ENCODE measurements at places on chromosomes 5 and 9.

DNA sequence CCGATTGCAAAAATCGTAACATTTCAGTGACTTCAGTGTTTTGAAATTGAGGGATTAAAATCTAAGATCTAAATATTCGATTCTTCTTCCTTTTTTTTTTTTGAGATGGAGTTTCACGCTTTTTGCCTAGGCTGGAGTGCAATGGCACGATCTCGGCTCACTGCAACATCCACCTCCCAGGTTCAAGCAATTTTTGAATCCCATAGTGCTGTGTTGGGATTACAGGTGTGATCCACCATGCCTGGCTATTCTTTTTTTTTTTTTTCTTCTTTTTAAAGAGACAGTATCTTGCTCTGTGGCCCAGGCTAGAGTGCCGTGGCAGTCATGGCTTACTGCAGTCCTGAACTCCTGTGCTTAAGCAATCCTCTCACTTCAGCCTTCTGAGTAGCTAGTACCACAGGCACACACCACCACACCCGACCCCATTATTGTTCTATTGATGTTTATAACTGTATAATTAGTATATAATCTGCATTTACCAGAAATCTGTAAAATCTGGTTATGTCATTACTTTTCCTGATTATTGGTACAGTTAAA, 42.7 kb downstream of the NSD1 start:
- peak; percentile 18 for DNase-seq

DNA sequence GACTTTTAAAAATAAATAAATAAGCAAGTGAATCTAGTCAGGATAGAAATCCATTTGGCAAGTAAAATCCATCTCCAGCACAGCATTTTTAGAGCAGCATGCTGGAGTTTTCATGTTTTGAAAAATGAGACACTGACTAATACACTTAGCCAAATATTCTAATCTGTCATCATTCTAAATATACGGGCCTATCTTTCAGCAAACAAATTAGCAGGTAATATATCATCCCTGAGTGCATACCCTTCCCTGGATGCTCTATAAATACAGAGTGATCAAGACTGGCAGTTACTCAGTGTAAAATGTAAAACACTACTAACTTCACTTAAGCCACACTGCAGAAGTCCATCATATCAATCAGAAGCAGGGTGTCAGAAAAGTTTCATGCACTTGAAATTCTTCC, 58.4 kb downstream of the MLLT3 start:
- DNase-seq = no peak

DNA sequence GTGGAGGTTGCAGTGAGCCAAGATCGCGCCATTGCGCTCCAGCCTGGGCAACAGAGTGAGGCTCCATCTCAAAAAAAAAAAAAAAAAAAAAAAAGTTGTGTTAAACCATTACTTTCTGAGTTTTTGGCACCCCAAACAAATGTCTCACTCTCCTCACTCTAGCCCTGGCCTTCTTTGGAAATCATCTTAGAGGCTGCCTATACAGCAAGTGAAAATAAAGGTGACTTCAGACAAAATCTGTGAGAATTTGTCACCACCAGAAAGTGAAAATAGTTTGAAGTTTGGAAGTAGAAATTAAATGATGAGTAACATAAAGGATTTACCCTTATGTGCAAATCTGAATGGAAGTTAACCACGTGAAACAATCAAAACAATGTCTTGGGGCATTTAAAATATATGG, 7.2 kb upstream of the ZNF131 start:
- no peak for DNase-seq

DNA sequence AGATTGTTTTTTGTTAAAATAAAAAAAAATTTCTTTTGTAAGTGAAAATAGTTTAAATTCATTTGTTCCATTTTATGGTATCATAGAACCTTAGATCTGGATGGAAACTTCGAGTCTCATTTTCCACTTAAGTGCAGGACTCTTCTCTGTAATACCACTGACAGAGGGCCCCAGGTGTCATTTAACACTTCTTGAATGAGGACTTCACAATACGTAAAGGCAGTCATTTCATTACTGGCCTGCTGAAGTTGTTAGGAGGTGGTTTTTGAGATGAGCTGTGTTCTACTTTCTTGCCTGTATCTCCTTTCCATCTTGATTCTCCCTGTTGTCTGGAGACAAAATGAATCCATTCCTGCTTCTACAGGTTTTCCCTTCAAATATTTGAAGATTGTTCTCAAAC, 455.3 kb downstream of the DMRT2 start:
- no peak for DNase-seq

DNA sequence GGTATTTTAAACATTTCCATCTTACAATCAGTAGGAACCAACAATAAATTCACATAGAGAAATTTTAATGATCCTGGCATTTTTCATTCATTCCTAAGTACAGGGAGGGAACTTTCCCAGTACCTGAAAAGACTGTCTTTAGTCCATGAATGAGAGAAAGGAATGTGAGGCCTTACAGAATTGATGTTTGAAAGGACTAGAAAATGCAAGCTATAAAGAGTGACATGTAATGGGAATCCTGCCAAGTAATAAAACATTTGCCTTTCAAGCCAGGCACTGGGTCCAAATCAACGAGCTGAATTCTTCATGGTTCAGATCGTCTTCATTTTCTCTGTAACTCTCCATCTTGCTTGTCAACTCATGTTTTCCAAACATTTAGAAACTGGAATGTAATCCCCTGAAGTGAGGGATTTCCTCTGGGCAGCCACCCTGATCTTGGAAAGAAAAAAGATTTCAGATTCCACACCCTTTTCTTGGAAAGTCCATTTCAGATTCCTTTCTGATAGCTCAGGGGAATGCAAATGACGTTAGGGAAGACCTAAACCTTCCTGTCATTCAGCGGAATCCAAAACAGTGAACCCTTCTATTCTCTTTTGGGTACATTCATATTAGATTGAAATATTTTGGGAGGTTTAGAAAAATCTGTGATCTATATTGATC, 315.8 kb downstream of the SH3GL2 start:
- DNase-seq = no peak

DNA sequence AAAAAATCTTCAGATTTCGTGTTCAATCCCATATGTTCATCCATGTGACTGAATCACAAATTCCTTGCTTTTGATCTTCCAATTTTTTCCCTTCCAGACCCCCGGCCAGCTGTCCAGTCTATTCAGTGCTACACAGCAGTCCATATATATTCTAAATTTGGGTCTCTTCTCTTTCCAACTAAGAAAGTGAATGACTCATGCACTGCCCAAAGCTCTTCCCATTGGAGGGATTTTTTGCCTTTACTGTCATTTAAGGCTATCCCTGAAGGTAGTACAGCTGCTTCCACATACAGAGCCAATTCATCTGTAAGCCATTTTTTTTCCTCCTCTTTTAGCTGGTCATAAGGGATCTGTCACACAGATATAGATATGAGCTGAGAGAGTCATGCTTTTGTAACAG, 478.3 kb downstream of the DMRT2 start:
- no peak for DNase-seq

DNA sequence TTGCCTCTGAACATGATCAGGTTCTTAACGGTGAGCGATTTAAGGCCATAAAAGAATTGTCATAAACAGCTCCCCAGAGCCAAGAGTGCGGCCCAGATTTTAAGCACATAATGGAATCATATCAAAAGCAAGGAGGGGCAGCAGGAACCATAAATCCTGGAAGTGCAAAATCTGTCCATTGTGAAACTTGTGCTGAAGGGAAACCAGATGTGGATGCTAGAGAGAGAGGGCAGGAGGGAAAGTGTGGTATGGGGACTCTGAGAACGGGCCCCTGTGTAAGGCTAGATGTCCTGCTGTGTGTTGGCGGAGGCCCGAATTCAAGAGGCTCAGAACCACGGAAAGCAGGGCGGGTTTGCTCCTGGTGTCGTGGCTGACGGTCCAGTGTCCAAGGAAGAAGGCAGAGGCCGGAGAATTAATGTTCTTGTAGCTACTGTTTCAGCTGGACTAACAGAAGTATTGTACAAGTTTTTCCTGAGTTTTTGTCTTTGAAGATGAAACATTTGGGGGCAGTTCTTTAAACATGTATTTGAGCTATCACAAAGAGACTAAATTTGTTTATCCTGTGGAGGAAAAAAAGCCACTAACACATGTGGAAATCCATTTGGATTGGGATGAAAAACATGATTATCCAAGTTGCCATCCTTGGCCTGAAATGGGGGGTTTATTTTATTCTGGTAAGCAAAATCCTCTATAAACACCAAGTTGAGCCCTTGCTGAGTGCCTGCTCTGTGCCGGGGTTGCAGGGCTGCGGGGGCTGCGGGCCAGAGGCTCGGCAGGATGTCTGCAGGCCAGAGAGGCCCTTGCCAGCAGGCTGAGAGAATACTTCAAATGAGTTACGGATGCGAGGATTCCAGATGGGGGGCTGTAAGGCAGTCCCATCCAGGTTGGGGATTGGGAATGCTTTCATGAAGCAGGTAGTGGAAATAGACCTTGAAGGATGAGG, 9.2 kb upstream of the CXCL14 start:
- no peak for DNase-seq

- no peak for DNase-seq
Observed at GRCh38 chr5:155959082-155959481, 367.9 kb upstream of the SGCD start.

- DNase-seq = no peak
Observed at GRCh38 chr5:82494942-82495341, 216.8 kb upstream of the RPS23 start.

DNA sequence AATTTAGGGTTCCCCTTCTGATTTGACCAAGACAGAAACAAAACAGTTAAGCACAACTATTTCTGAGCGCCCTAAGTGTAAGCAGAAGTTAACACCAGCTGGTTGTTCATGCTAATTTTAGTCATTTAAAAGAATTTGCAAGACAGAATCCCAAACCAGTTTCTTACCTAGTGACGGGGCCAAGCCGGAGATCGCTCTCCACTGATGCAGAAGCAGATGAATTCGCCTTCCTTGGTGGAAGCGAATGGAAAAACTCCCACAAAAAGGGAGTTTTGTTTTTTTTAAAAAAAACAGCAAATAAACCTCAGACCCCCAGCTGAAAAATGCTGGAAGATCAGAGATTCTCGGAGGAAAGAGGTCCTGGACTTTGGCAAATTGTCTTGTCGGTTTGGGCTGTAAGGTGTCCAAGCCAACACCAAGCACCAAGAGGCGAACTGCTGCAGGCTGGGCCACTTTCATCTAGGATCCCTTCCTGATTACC, 47.4 kb upstream of the GLDC start:
- no peak for DNase-seq

GRCh38 chr5:448766-449090, 5.8 kb downstream of the EXOC3 start:
- DNase-seq = no peak

DNA sequence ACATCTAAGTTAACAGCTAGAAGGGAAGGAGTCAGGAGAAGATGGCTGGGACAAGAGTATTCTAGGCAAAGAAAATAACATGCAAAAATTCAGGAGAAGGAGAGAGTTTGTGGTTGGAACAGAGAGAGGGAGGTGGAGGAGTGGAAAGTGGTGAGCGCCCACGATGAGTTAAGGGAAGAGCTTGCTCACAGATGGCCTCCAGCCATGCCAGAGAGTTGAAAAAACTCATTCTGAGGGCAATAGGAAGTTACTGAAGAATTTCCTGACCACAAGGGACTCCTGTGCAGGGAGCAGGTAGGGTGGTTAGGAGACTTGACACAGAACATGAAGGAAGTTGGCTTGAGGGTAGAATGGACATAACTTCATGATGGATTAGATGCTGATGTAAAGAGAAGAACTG, 159.7 kb downstream of the DOCK2 start:
- no peak for DNase-seq

DNA sequence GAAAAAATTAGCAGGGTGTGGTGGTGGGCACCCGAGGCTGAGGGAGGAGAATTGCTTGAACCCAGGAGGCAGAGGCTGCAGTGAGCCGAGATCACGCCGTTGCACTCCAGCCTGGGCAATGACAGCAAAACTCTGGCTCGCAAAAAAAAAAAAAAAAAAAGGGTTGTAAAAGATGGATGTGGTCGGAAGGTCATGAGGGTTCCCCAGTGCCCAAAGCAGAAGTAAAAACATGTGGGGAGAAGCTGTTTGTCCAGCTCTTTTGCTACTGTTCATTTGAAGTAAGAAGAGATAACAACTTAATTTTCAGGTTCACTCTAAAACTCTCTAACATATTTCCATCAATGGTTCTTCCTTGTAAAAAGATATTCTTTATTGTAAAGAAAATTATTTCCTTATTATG, 57.1 kb upstream of the GOLPH3 start:
- DNase-seq = no peak

DNA sequence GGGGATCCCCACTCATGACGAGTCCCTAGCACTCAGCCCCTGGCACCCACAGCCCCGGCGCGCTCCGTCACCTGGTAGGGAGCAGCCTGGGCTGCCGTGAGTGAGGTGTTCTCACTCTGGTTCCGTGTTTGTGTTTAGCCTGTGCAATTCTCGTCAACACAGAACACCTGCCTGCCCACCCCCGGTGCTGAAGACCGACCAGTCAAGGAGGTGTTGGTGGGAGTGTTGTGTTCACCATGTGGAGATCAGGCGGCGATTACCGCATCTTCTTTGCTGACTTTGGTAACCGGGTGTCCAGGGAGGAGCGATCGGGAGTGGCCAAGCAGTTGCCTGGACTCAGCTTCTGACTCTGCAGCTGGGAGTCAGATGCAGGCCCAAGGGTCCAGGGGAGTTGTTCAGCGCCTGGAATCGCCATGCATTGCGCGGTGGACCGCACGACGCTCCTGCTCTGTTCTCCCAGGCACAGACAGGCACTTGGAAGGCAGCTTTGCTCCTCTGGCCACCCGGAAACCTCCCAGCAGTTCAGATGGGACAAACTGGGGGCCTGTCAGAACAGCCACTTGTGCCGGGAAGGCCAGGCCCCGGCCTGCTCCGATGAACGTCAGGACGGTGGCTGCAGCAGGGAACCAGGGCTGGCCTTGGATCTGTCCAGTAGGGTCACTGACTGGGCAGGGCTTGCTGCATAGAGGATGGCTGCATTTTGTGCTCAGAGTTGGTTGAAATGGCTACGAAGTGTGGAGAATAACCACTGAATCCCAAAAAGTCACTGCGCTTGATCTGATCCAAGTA, 28.2 kb downstream of the EXOC3 start:
- no peak for DNase-seq

DNA sequence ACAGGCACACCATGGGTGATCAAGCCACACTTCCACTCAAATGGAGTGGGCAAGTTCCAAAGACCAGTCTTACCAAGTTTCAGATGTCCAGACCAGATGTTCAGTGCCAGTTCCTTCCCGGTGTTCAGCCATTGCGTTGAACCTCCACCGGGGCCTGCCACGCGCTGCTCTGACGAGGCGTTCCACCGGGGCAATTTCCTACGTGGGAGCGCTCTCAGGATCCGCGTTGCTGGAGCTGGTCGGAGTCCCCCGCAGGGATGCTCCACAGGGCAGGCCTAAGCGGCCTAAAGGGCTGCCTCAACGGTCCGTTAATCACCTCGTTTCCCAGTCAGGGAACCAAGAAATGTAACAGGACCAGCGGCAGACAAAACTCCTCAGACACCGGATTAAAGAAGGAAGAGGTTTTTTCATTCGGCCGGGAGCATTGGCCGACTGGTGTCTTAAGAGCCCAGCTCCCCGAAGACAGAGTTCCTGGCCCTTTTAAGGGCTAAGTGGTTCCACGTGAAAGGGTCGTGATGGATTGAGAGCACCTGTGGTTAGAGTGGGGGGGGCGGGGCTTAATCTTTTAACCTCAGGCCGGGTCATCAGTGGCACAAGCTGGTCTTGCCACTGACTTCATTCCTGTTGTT, 35.7 kb upstream of the PPP1R26 start:
- DNase-seq = no peak
